ENCODE measurements at places on chromosomes 4 and X.

DNA sequence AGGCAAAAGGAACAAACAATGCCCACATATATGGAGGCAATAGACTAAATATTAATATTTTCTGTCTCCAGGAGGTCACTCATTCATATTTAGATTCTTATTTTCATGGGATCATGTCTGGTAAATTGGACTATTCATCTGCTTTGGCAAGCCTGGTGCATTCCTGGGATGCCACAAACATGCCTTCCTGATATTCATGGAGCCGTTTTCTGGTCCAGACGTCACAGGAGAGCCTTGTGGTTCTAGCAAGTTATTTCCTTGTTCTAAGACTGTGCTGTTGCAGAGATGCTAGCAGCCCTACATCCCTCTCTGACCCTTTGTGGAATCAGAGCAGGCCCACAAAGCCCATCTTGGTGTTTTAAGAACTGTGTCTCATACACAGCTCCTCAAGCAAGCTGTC, 16.1 kb upstream of the EXOSC9 start:
- no peak for DNase-seq

DNA sequence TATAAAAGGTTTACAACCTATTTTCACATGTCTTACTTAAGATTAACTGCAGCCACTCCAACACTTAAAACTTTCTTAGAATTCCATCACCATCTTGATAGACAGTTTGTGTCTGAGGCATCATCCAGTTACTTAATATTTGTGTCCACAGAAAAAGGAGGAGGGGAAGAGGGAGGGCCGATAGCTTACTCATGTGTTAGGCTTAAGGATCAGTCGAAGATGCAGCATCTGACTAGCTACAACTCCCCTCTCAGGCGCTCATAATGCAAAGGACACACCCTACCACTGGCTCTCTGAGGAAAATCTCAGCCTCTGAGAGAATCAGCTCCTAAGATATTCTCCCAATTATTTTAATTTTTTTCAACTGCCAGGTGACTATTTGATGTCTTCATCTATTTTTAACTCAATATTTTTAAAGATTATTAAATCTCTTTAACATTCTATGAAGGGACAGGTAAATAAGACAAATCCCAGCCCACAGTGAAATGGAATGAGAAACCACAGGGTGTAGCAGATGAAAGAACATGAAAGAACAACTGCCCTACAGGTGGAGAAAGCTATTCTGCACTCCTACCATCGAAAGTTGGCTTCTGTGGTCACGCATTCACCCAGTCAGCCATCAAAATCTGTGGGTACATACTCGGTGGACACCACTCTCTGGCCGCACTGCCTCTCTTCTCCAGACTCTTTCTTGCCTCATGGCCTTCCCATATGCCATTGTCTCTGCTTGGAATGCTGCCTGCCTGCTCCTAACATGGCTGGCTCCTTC, 48.0 kb downstream of the ARAP2 start:
- no peak for DNase-seq

- no peak for DNase-seq
Measured at GRCh38 chrX:28888416-28888815, 301.2 kb downstream of the IL1RAPL1 start.

DNA sequence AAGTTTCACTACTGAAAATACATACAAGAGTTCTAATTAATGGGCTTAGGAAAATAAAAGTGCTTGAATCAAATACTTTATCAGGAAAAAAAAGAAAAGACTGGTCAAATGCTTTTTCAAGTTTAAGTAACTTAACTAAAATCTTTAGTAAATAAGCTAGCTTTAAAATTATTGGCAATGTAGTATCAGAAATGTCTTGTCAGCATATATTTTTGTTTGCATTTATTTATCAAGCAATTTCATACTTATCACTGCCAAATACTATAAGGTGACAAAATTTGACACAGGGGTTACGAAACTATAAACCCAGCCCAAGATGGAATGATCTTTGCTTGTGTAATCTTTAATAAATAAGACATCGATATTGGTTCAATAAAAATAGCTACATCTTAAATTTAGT, 31.8 kb upstream of the MAGEA4 start:
- no peak for DNase-seq

GRCh38 chrX:138345801-138346200, 365.7 kb downstream of the FGF13 start:
- no peak for DNase-seq

GRCh38 chr4:8199594-8200301, 658 bp downstream of the SH3TC1 start:
- DNase-seq, result no peak

DNA sequence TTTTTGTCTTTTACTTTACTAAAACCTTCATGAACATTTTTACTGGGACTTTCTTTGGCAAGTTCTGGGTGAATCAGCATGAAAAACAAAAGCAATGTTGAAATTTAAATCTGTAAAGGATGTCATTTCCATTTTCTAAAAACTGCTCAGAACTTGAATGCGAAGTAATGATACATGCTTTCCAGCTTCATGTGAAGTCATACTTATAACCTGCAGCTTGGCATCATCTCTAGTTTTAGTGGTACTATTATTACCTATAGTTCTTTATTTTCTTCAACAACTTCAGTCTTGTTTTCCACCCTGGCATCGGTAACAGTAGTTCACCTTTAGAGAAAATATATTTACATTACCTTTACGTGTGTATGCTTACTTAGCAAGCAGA, 421.4 kb upstream of the DIPK2B start:
- DNase-seq, result no peak

DNA sequence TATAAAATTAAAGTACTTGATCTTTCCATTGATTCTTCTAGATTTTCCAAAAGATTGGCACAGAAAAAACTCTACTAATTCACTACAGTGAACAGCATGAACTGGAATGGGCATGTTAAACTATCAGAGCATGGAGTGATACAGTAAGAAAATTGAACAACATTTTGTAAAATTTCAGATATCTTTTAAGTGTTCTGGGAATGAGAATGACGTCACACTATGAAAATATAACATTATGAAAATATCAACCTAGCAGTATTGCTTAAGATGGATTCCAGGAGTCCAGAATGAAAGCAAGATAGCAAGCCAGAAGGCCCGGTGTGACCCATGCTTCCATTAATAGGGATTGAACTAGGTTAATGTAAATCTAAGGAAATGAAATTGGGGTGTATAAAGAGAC, 319.9 kb downstream of the GABRG1 start:
- no peak for DNase-seq

- DNase-seq, result no peak
Measured at GRCh38 chr4:110371016-110371770, 104.8 kb upstream of the ENPEP start.

DNA sequence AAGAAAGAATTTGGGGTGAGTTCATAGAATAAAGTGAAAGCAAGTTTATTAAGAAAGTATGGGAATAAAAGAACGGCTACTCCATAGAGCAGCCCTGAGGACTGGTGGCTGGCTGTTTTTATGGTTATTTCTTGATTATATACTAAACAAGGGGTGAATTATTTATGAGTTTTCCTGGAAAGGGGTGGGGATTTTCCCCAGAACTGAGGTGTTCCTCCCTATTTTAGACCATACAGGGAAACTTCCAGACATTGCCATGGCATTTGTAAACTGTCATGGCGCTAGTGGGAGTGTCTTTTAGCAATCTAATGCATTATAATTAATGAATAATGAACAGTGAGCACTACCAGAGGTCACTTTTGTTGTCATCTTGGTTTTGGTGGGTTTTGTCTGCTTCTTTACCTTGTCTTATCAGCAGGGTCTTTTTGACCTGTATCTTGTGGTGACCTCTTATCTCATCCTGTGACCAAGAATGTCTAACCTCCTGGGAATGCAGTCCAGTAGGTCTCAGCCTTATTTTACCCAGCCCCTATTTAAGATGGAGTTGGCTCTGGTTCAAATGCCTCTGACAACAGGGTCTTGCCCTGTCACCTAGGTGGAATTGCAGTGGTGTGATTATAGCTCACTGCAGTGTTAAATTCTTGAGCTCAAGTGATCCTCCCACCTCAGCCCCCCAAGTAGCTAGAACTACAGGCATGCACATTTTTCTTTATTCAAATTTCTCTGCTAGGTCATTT, 27.1 kb downstream of the RAPGEF2 start:
- no peak for DNase-seq

GRCh38 chr4:76644831-76645485, 209.9 kb downstream of the SHROOM3 start:
- DNase-seq, result no peak

DNA sequence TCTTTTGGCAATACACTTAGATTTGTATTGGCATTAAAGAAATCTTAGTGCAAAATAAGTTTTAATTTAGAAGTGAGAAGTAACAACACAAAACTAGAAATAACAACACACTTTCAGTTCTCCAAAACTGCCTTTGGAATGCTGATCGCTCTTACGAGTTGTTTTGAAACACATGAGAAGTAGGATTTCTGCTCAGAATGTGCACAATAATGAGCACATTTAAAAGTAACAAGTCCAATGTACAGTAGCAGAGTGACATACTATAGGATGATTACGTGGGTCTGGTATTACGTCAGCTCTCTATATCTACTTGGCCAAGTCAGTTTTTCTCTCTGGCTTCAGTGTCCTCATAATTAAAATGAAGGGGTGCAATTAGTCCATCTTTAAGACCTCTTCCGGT, 164.8 kb downstream of the CHM start:
- DNase-seq, result no peak

DNA sequence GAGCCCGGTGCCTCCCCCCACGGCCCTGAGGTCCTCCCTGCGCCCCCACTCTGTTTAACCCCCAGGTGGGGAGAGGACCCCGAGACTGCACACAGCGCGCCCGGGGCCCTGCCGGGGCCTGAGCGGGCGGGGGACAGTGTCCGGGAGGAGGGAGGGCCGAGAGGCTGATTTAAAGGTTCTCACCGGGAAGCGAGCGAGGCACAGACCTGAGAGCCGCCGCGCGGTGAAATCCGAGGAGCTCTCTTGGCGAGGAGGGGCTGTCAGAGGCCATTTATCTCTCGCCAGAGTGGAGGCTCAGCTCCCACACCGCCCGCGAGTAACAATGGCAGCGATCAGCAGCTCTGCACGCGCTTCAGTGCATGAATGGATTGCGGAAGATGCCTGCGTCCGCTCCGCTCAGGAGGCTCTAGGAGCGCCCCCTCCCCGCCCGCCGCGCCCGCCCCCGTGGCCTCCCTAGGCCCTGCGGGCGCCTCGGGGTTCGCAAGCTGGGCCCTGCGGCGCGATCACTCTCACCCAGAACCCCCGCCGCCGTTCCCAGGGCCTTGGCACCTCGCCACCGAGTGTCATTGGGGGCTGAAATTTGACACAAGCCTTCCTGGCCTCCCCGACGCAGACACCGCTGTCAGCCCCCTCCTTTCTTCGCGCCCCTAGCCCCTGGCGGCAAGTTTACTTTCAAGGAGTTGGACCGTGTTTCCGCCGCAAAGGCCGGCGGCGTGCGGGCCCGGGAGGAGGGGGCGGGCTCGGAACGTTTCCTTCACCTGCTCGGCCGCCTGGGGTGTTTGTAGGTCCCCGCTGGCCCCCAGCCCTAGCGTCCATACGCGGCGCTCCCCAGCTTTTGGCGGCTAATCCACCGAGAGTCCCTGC, 48.7 kb upstream of the BCOR start:
- DNase-seq, result no peak

GRCh38 chr4:140180577-140180976, 26.6 kb upstream of the MAML3 start:
- no peak for DNase-seq

GRCh38 chr4:25051534-25051933, 20.8 kb upstream of the LGI2 start:
- no peak for DNase-seq

DNA sequence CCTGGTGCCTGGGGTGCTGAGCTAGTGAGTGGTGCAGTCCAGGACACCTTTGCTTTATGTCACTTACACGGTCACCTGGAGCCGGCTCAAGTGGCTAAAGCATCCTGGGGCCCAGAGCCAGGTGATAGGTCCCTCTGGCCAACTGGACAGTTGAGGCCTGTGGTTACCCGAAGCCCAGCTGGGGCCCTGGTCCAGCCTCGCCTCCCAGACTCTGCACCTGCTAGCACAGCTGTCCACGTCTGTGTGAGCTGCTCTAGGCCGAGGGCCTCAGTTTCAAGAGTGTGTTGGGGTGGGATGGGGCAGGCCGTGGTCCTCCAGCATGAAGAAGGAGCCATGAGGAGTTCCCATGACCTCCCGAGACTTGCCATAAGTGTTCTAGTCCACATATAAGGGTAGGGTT, 7.7 kb upstream of the ADD1 start:
- DNase-seq, result no peak

GRCh38 chr4:158253350-158253980, 43.2 kb downstream of the TMEM144 start:
- DNase-seq, result peak; percentile 11

DNA sequence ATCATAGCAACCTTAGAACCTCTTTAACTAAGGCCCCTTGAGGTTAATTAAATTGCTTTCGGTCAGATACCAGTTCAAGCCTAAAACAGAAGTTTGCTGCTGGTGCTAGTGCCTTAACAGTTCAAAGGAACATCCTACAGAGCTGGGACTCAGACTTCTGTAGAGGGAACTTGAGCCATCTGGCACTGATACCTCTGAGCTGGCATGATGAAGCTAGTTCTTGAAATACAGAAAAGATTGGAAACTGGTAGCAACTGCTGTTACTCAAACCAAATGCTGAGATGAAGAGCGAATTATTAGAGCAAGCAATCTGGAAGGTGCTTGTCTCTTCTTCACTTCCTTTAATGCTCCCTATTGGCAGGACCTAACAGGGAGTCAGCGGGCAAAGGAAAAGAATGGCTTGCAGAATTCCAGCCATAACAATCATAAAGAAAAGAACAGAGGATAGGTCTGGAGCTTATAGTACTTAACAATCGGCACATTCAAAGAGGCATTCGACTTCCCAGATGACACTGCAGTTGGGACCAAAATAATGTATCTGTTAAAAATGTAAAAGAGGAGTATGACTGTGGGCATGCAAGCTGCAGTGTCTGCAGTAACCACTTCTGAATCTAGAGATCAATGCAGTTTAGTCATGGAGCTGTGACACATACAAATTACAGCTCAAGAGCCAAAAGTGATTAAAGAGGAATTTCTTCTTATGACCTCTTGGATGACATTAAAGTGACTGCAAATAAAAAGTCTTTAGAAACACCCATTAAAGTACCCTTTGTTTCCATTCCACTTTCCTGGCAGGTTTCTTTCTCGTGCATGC, 298.9 kb downstream of the PDGFC start:
- DNase-seq, result no peak

DNA sequence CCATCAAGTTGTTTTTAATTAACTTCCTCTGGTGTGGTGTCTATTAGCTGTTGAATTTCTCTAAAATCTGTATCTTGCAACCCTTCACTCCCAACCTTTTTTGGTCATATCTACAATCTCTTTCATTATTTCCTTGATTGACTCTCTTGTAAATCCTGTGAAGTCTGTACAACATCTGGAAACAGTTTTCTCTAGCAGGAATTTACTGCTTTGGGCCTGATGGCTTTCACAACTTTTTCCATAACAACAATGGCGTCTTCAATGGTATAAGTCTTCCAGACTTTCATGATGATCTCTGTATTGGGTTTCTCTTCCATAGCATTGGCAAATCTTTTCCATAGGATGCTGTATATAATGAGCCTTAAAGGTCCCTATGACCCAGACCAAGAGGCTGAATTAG, 49.0 kb downstream of the TBC1D19 start:
- DNase-seq, result no peak
